Hair follicle dermal papilla cell (primary cell): ENCODE measurements at places on chromosomes 11 and 22. TPM values are rescaled to one million over a fixed set of nuclear protein-coding genes. Genes with fewer than 3 reads are reported as not detected.

The ROBO4 gene
- 1.1 and 1.3 TPM in 2 replicates for total RNA-seq

The RFPL2 gene
- not detected in 2 replicates for total RNA-seq

The NAA40 gene
- 16.2 and 17.7 TPM in 2 replicates for total RNA-seq

The APOL5 gene
- not detected in 2 replicates for total RNA-seq

The OR2AG2 gene
- total RNA-seq = 0.12 and 0.16 TPM in 2 replicates

The GPHA2 gene
- not detected in 2 replicates for total RNA-seq

The MS4A3 gene
- not detected in 2 replicates for total RNA-seq

The LAYN gene
- 157 and 170 TPM in 2 replicates for total RNA-seq

The BBS1 gene
- 30.4 and 43.0 TPM in 2 replicates for total RNA-seq

The MS4A4E gene
- total RNA-seq = not detected in 2 replicates

The MYBPC3 gene
- not detected in 2 replicates for total RNA-seq

The LUZP2 gene
- 0.32 and 0.73 TPM in 2 replicates for total RNA-seq

The UBQLNL gene
- total RNA-seq = 0.32 and 0.49 TPM in 2 replicates

The MS4A4A gene
- total RNA-seq = not detected in 2 replicates

The DDX6 gene
- total RNA-seq = 160 and 166 TPM in 2 replicates

The OR5P2 gene
- total RNA-seq = not detected in 2 replicates

The BRSK2 gene
- total RNA-seq = 0.32 TPM in 1 of 2 replicates, not detected in the other

The IGLL1 gene
- not detected in 2 replicates for total RNA-seq

The XRRA1 gene
- total RNA-seq = 13.5 and 22.7 TPM in 2 replicates

The MS4A7 gene
- total RNA-seq = not detected in 2 replicates

The C11orf97 gene
- not detected in 2 replicates for total RNA-seq

The OR4D6 gene
- total RNA-seq = not detected in 2 replicates

The APOA4 gene
- not detected in 2 replicates for total RNA-seq

The APOBEC3H gene
- total RNA-seq = not detected in 2 replicates

The F2 gene
- not detected in 2 replicates for total RNA-seq

The MCM5 gene
- total RNA-seq = 11.9 and 12.7 TPM in 2 replicates

The MAPK8IP1 gene
- 5.5 and 9.2 TPM in 2 replicates for total RNA-seq

The FGF4 gene
- not detected in 2 replicates for total RNA-seq

The MYEOV gene
- total RNA-seq = 0.49 and 0.97 TPM in 2 replicates

The NPAS4 gene
- under 0.01 TPM in 1 of 2 replicates, not detected in the other for total RNA-seq

The TMEM126B gene
- total RNA-seq = 44.5 and 51.6 TPM in 2 replicates

The IL10RA gene
- 0.16 TPM in 1 of 2 replicates, not detected in the other for total RNA-seq

The C22orf31 gene
- total RNA-seq = not detected in 2 replicates

The KCNK7 gene
- not detected in 2 replicates for total RNA-seq

The TEX12 gene
- total RNA-seq = 0.32 TPM in 1 of 2 replicates, not detected in the other

The TRIM48 gene
- total RNA-seq = not detected in 2 replicates

The SHISAL1 gene
- 2.1 and 3.4 TPM in 2 replicates for total RNA-seq

The CARD10 gene
- 11.9 and 17.4 TPM in 2 replicates for total RNA-seq

The OR10AG1 gene
- not detected in 2 replicates for total RNA-seq

The OR10D3 gene
- not detected in 2 replicates for total RNA-seq

The RASGRP2 gene
- 1.3 and 1.7 TPM in 2 replicates for total RNA-seq

The C11orf16 gene
- total RNA-seq = not detected in 2 replicates

The PYGM gene
- total RNA-seq = 0.81 and 0.97 TPM in 2 replicates

The MB gene
- not detected in 2 replicates for total RNA-seq

The MEI1 gene
- total RNA-seq = 0.32 and 0.73 TPM in 2 replicates

The SSH3 gene
- total RNA-seq = 18.3 and 18.8 TPM in 2 replicates

The APOBEC3B gene
- 0.49 and 1.8 TPM in 2 replicates for total RNA-seq

The LIPT2 gene
- 1.7 and 2.6 TPM in 2 replicates for total RNA-seq

The DAGLA gene
- total RNA-seq = 2.2 and 3.4 TPM in 2 replicates

The MN1 gene
- 6.2 and 12.5 TPM in 2 replicates for total RNA-seq

The GAB4 gene
- total RNA-seq = not detected in 2 replicates

The SLC37A4 gene
- total RNA-seq = 10.7 and 11.8 TPM in 2 replicates

The HARBI1 gene
- total RNA-seq = 6.1 and 7.3 TPM in 2 replicates

The VSIG10L2 gene
- total RNA-seq = under 0.01 and 0.36 TPM in 2 replicates

The APOA5 gene
- 0.12 TPM in 1 of 2 replicates, not detected in the other for total RNA-seq

The SULT4A1 gene
- total RNA-seq = 0.12 and 0.16 TPM in 2 replicates

The SPA17 gene
- 4.4 and 5.2 TPM in 2 replicates for total RNA-seq

The MMP27 gene
- total RNA-seq = 1.3 and 2.6 TPM in 2 replicates
